ENCODE measurements at places on chromosomes 12 and 14. TPM values are rescaled to one million over a fixed set of nuclear protein-coding genes. Genes with fewer than 3 reads are reported as not detected.
A peak's percentile ranks its signal among the peaks of the same experiment; 100 is the strongest.

- DNase-seq = peak; percentile 36
These were observed 45.3 kb downstream of the WASHC3 start for GRCh38 chr12:102016472-102016871.

DNA sequence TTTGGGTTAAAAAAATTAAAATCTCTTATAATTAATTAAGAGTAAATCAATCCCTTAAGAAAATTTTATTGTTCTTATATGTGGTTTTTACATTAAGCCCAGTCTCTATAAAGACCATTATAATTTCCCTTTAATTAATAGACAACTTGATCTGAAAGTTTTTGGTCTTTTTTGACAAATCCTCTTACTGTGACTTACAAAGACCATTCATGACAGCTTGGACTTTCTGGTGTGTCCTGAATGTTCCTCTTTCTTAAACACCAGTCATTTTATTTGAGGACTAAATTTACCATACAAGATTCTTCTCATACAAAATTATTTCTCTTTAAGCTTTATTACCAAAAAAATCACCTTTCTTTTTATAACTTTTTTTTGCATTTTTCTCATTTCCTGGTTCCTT, 368.3 kb downstream of the ADGRD1 start:
- no peak for DNase-seq

DNA sequence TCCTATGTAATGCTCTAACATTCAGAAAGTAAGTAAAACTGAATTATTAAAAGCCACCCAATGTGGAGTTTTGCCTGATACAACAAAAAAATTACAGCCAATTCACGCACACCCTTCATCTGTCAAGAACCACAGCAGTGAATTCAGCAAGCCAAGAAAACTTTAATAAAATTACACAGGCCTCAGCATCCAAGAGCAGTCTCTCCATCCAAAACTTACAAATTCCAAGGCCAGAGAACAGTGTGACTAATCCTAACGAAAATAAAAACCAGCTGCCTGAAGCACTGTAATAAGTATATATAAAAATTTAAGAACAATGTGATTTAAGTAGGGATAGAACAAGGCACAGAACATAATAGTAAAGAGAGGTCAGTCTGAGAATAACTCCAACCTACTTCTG, 54.2 kb downstream of the SIX6 start:
- peak; percentile 81 for DNase-seq

KERA gene
- not detected for total RNA-seq

GRCh38 chr12:15116086-15116485, 105.1 kb downstream of the RERG start:
- no peak for DNase-seq

- no peak for DNase-seq
These were observed 6.0 kb upstream of the SLC24A4 start for GRCh38 chr14:92316937-92317336.

FGF6 gene
- not detected for total RNA-seq

DNA sequence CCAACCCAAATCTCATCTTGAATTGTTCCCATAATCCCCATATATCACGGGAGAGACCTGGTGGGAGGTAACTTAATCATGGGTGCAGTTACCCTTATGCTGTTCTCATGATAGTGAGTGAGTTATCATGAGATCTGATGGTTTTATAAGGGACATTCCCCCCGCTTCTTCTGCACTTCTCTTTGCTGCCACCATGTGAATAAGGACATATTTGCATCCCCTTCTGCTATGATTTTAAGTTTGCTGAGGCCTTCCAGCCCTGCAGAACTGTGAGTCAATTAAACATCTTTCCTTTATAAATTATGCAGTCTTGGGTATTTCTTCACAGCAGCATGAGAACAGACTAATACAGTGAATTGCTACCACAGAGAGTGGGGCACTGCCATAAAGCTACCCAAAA, 179.1 kb downstream of the LRIG3 start:
- DNase-seq = no peak
